Activated naive CD8-positive, alpha-beta T cell treated with anti-CD3 and anti-CD28 coated beads, Interleukin-2, amount 50 U/mL, for 24 hours (primary cell): ENCODE measurements at places on chromosomes 2 and 18.

- DNase-seq, result no peak
These were observed 14.1 kb upstream of the ZSWIM2 start for GRCh38 chr2:186862869-186863709.

DNA sequence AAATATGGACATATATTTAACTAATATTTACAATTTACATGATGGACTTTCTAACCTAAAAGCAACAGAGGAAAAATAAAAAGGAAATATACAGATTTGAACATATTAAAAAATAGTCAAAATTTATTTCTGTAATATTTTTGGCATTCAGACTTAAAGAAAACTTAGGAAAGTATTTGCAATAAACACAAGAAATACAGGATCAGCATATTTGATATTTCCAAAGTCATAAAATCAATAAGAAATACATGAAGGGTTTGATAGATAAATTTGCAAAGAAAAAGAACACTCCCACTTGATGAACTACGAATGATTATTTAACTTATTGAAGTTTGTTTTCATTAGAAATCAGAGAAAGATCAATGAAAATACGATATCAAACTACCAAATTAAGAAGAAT, 48.6 kb upstream of the CD302 start:
- no peak for DNase-seq

- DNase-seq, result no peak
These were observed 30.1 kb downstream of the MBP start for GRCh38 chr18:77102259-77103040.

DNA sequence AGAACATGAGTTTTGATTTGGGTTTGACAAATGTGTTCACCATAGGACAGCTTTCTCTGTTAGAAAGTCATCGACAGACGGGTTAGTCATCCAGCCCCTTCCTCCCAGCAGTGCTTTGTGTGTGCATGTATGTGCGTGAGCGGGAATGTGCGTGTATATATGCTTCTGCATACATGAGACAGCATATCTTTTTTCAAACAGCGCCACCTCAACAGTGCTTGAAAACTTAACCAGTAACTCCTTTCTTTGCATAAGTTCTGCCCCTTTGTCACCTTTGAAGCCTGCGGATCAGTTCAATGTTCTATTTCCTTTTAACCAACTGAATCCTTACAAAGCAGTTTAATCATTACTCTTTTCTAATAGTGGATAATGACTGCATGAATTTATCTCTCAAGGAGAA, 351.4 kb downstream of the LPIN1 start:
- no peak for DNase-seq

DNA sequence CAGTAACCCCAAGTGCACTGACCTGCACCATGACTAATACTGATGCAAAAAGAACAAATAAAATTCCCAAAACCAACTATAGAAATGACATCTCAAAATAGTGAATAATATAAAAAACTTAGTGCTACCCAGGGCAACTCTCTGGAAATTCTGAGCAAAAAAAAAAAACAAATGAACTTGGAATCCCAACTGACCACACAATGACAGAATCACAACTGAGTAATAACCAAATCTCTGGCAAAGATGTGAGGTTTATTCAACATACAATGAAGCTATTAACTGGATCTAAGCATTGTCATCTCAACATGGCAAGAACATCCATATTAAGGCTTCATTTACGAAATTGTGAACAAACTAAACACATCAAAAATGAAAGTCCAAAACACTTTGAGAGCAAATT, 22.7 kb downstream of the EXOC6B start:
- DNase-seq, result no peak

- no peak for DNase-seq
These were observed 28.8 kb downstream of the SDC1 start for GRCh38 chr2:20196053-20196656.

DNA sequence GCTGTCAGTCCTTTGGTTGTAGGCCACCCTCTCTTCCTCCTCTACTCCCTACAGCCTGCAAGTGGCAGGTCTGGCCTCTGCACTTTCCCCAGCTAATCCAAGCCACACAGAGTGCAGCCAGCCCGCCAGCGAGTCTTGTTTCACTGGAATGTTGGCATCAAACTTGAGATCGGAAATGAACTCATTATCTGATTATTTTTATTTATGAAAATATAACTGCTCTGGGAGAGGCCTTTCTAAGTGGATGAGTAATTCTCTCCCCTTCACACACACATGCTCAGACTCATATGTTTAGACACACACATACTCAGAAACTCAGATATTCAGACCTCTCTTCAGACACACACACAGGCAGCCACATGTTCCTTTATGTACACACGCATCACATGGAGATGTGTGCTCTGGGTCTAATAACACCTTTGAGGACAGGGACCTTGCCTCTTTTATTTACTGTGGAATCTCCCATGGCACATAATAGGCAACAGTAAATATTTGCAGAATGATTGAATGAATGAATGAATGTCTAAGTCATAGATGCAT, 151.3 kb downstream of the ZFP36L2 start:
- DNase-seq, result no peak

GRCh38 chr2:56626927-56627326, 443.1 kb downstream of the CCDC85A start:
- no peak for DNase-seq

DNA sequence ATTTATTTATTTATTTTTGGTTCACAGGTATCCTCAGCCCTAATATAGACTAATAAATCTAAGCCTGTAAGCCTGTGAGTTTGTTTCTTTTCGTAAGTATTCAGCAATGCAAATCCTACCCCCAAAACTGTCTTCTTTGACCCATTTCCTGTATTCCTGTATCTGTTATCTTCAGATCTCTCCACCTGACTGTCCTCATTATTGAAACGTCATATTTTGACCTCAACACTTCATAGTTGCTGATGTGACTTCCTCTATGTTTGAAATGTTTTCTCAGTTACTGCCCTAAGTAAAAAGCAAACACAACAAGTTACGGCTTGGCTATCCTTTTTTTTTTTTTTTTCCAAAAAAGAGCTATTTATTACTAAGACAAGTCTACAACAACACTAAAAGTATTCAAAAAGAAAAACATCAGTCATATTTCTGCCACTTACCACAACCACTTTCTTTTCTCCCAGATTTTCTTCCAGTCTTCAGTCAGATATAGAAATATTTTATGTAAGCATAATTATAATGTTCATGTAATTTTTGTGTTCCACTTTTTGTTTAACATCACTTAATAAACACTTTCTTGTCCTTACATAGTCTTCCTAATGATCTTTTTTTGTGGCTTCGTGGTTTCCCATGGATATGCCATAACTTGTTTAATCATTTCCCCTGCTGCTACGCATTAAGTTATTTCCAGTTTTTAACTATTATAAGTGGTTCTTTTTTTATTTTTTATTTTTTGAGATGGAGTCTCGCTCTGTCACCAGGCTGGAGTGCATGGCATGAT, 45.0 kb upstream of the EML4 start:
- DNase-seq, result no peak

- no peak for DNase-seq
These were observed 305.4 kb upstream of the LYPD1 start for GRCh38 chr2:132975193-132976105.

DNA sequence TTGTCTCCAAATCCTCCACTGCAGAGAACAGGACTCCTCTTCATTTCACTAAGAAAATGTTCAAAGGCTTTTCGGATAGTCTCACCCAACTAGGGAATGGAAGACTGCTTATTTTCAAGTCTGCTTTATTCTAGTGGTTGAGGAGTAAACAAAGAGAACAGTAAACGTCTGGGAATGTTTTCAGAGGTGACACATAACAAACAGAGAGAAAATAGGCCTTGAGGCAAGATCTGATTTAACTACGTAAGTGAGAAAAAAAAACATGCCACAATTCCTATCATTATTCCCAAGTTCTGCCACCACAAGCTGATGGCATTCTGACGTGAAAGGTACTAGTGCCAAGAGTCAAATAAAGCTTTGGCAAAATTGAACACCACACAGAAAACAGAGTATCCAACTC, 16.7 kb upstream of the WIPF1 start:
- DNase-seq, result no peak

DNA sequence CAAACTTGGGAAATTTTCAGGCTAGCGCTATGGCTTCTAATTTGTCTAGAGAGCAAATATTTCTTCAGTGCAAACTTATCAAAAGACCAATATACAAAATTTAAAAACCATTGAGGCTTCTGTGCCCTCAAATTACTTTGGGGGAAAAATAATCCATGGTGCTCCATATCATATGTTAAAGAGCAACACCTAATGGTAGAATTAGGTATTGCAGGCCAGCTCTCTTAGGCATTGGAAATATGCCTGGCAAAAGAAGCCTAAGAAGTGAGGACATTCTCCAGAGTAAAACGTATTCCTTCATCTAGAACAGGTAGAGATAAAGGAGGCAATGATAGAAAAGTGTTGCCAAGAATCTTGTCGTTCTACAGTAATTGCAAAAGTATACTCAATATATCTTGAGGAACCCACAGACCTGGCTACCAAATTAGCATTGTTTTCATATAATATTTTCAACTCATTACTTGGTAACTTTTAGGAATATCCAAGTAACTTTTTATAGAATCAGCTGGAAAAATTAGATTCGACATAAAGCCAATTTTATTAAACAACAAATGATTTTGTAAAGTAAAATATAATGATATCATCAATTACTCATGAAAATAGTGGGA, 401.1 kb downstream of the BCL11A start:
- no peak for DNase-seq

DNA sequence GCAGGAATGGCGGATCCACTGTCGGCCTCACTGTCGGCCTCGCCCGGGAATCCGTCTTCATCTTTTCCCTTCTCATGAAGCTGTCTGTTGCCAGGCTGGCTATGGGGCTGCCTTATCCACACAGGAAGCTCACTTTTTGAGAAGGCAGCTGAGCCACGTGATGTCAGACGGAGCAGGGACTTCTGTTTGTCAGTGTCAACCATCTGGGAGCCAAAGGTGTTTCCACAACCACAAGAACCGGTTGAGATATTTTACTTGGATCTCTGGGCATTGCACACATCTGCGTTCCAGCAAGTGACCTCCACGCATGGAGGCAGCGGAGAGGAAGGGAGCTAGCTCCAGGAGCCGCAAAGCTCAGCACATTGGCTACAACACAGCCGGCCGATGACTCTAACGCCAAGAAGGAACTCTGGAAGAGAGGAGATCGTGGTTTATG, 27.4 kb upstream of the TAF1B start:
- no peak for DNase-seq

GRCh38 chr2:154226931-154227330, 355.2 kb downstream of the GALNT13 start:
- no peak for DNase-seq

DNA sequence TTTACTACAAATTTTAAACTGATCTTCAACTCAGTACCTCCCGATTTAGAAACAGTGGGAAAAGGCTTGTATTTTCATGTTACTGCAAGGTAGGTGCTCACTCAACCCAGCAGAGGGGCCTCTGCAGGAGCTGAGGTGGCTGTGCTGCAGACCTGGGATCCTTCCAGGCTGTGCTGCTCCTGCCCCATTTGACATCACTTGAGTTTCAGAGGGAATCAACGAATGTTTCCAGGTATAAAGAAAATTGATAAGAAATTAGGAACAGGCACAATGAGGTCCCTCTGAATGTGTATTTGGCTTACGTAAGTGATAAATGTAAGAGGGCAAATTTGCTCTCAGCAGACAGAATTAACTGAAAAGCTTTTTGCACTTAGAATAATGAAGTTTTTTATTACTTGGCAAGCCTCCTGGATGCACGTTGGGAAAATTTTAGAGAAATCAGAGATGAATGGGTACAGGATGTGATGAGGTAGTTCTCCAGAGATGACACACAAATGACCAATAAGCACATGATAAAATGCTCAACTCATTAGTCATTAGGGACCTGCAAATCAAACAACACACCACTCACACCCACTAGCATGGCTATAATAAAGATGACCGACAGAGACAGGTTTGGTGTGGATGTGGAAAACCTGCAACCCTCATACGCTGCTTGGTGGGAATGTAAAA, 114.0 kb downstream of the NOL10 start:
- no peak for DNase-seq

- DNase-seq, result no peak
These were observed 14.4 kb downstream of the OTOF start for GRCh38 chr2:26463244-26464192.

GRCh38 chr2:25829377-25829704, 48.9 kb downstream of the ASXL2 start:
- DNase-seq, result no peak

- DNase-seq, result no peak
These were observed 37.3 kb downstream of the CCDC93 start for GRCh38 chr2:117976581-117976980.

DNA sequence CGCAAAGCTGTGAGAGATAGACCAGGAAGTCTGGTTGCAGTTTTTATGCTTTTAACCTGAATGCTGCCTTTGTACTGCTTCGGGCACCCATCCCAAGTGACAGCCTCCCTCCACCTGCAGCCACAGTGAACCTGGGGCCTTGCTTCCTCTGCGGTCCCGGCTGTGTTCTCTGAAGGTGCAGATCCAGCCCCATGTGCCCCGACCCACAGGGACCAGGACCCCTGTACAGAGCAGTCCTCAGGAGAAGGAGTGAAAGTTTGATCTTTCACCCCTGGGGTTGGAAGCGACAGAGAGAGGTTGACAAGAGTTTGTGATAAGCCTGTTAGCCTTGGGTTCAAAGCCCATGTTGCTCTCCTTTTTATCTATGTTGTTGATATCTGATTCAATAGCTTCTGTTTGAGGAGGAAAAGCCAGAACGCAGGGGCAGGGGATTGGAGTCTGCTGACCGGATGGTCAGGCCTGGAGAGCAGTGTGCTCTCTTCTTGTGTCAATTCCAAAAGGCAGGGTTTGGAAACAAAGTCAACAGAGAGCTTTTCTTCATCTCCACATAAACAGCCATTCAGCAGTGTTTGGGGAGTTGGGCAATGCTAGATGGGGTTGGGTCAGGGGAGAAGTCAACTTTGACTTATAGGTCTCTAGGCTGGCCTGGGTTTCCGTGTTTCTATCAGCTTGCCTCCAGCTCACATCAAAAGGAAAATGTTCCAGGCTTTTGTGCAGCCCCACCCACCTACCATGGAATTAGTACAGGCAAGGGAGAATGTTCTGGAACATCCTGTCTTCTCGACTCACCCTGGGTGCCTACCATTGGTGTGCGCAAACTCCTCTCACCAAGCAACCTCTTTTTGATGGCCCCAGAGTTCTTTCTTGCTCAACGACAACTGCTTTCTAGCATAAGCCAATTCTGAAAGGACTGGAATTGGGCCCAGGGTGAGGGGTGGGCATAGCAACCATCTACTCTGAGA, 214.9 kb downstream of the ALPK2 start:
- DNase-seq, result no peak
